ENCODE measurements at places on chromosomes 7 and 10. TPM values are rescaled to one million over a fixed set of nuclear protein-coding genes. Genes with fewer than 3 reads are reported as not detected.

Gene GPR26
- total RNA-seq, result not detected

Gene GPR15LG
- total RNA-seq, result not detected

Gene DDX21
- total RNA-seq, result 30.0 TPM

Gene TAS2R3
- not detected for total RNA-seq

Gene GPC2
- 0.12 TPM for total RNA-seq

Gene CRYGN
- 0.90 TPM for total RNA-seq

Gene MYPN
- 145 TPM for total RNA-seq

DNA sequence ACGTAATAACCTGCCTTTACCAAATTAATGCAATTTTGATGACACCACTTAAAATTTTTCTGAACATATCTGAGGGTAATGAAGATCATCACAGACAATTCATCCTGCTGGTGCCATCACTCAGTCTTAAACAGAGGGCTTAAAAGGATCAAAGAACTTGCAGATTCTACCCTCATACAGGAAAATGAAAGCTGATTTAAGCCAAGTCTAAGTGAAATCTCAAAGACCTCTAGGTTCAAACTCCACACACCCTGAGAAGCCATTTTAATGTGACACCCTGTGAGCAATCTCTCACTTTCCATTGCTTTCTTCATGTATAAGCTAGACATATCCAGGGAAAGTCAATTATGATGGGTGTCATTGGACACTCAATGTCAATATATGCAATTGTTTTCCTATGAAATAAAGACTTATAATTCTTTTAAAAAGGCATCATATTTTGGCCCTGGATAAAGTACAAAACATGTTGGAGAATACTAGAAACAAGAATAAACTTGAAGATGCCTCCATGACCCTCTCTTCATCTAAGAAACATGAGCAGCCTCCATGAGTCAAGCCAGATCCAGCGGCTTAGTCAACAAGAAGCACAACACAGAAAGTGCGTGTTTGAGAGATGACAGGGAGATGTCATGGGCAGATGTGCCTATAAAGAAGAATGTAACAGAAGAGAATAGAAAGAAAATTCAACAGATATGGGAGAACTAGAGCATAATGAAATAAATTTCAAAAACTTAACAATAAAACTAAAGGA, 291.9 kb downstream of the PARD3 start:
- no peaks in the 10 kb centered on the region for H3K27me3 ChIP-seq
- DNase-seq, result no peak
- no peaks in the 10 kb centered on the region for H3K36me3 ChIP-seq

DNA sequence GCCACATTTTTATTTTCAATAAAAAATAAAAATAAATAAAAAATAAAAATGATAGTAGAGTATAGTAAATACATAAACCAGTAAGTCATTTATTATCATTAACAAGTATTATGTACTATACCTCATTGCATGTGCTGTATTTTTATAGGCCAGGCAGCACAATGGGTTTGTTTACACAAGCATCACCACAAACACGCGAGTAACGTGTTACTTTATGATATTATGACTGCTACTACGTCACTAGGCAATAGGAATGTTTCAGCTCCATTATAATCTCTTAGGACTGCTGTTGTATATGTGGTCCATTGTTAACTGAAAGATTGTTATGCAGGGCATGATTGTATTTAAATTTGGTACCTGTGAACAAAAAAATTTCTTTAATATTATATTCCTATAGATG, 20.8 kb upstream of the SDHAF3 start:
- DNase-seq, result no peak
- H3K27me3 ChIP-seq, result no peaks in the 10 kb centered on the region
- H3K36me3 ChIP-seq, result no peaks in the 10 kb centered on the region
- H3K27ac ChIP-seq, result no peak overlapping the region

- no peaks in the 10 kb centered on the region for H3K27me3 ChIP-seq
- H3K27ac ChIP-seq, result no peak overlapping the region
- no peaks in the 10 kb centered on the region for H3K36me3 ChIP-seq
- DNase-seq, result no peak
- H3K4me1 ChIP-seq, result no peaks in the 10 kb centered on the region
Observed at GRCh38 chr10:23676296-23676695, 237.4 kb downstream of the OTUD1 start.

GRCh38 chr10:75166623-75166972, 44.0 kb upstream of the VDAC2 start:
- H3K4me1 ChIP-seq, result no peaks in the 10 kb centered on the region
- H3K36me3 ChIP-seq, result peaks cover 11% of the 10 kb centered on the region
- H3K4me3 ChIP-seq, result no peak overlapping the region
- no peak for DNase-seq

- DNase-seq, result no peak
- H3K27me3 ChIP-seq, result no peaks in the 10 kb centered on the region
- H3K27ac ChIP-seq, result no peak overlapping the region
- no peaks in the 10 kb centered on the region for H3K36me3 ChIP-seq
- H3K4me1 ChIP-seq, result no peaks in the 10 kb centered on the region
- H3K4me3 ChIP-seq, result no peak overlapping the region
Observed at GRCh38 chr7:653829-654764, 72.4 kb upstream of the DNAAF5 start.

DNA sequence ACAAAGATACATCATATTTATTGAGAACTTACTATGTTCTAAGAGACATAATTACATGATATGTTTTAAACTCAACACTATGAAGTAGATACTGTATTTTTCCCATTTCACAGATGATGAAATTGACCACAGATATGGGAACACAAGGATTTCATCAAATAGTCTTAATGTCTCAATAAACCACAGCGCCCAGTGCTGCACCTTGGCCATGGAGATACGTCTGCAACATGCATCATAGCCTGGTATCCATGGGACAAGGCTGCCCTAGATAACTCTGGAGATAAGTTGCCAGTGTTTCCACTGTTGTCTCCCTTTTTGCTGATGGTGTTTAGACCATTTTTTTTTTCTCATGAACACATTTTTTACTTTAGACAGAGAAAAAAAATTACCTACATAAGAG, 97.5 kb downstream of the GNAT3 start:
- no peak for DNase-seq
- no peak overlapping the region for H3K27ac ChIP-seq
- H3K27me3 ChIP-seq, result no peaks in the 10 kb centered on the region
- no peaks in the 10 kb centered on the region for H3K4me1 ChIP-seq

- H3K4me3 ChIP-seq, result no peak overlapping the region
- no peak overlapping the region for H3K27ac ChIP-seq
- no peaks in the 10 kb centered on the region for H3K4me1 ChIP-seq
- DNase-seq, result no peak
Observed at GRCh38 chr10:93319096-93319495, 163.0 kb downstream of the MYOF start.

GRCh38 chr10:33482486-33482885, 148.0 kb upstream of the NRP1 start:
- no peak overlapping the region for H3K4me3 ChIP-seq
- no peak overlapping the region for H3K27ac ChIP-seq

- H3K27ac ChIP-seq, result no peak overlapping the region
- no peak for DNase-seq
- H3K4me3 ChIP-seq, result no peak overlapping the region
- H3K4me1 ChIP-seq, result no peaks in the 10 kb centered on the region
Observed at GRCh38 chr7:7573701-7574100, 7.0 kb downstream of the MIOS start.

DNA sequence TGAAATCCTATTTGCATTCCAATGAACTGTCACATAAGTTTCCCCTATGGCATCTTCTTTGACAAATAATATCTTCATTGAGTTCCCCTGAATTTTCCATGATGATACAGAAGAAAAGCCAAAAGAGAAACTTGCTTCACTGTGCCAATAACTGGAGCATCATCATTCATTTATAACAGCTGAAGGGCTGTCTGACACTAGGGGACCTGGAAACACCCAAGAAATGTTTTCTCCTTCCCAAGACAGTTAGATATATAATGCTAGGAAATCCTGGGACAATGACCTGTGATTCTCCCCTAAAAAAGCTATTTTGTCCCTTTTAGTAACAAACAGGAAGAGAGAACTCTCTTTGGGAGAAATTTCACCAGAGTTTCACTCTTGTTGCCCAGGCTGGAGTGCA, 133.6 kb downstream of the SEMA3C start:
- no peak for DNase-seq
- H3K4me3 ChIP-seq, result no peak overlapping the region
- H3K36me3 ChIP-seq, result no peaks in the 10 kb centered on the region
- H3K27me3 ChIP-seq, result no peaks in the 10 kb centered on the region
- H3K4me1 ChIP-seq, result peaks cover 34% of the 10 kb centered on the region

- DNase-seq, result no peak
- H3K36me3 ChIP-seq, result no peaks in the 10 kb centered on the region
- H3K4me3 ChIP-seq, result no peak overlapping the region
- H3K27ac ChIP-seq, result no peak overlapping the region
- H3K4me1 ChIP-seq, result no peaks in the 10 kb centered on the region
Observed at GRCh38 chr10:86652361-86653202, 1.8 kb upstream of the OPN4 start.

- no peaks in the 10 kb centered on the region for H3K27me3 ChIP-seq
- no peaks in the 10 kb centered on the region for H3K36me3 ChIP-seq
- no peak overlapping the region for H3K27ac ChIP-seq
- H3K4me1 ChIP-seq, result no peaks in the 10 kb centered on the region
- DNase-seq, result no peak
Observed at GRCh38 chr10:116707981-116708380, 34.4 kb downstream of the HSPA12A start.

DNA sequence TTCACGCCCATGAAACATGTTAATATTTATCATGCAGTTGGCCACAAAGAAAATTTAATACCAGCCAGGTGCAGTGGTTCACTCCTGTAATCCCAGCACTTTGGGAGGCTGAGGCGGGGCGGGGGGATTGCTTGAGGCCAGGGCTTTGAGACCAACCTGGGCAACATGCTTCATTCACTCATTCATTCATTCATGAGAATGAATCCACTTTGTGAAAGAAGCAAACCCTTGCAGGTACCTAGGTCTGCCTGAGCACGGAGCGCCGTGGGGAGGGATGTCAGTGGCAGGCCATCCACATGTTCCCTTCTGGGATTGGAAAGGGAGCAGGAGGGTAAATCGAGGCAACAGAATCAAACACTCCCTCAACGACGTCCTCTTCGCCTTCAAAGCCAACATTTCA, 4.7 kb downstream of the ANXA11 start:
- no peaks in the 10 kb centered on the region for H3K27me3 ChIP-seq
- peak overlapping the region; percentile 35 for H3K4me3 ChIP-seq
- H3K4me1 ChIP-seq, result no peaks in the 10 kb centered on the region

- no peak overlapping the region for H3K4me3 ChIP-seq
- DNase-seq, result no peak
- H3K36me3 ChIP-seq, result no peaks in the 10 kb centered on the region
- no peaks in the 10 kb centered on the region for H3K27me3 ChIP-seq
Observed at GRCh38 chr7:130814778-130815335, 80.8 kb upstream of the KLF14 start.

Measured in right atrium auricular region (tissue), 2 donors.